ENCODE measurements at places on chromosomes 5 and 9. TPM values are rescaled to one million over a fixed set of nuclear protein-coding genes. Genes with fewer than 3 reads are reported as not detected.

Gene OR13C4
- not detected for total RNA-seq

DNA sequence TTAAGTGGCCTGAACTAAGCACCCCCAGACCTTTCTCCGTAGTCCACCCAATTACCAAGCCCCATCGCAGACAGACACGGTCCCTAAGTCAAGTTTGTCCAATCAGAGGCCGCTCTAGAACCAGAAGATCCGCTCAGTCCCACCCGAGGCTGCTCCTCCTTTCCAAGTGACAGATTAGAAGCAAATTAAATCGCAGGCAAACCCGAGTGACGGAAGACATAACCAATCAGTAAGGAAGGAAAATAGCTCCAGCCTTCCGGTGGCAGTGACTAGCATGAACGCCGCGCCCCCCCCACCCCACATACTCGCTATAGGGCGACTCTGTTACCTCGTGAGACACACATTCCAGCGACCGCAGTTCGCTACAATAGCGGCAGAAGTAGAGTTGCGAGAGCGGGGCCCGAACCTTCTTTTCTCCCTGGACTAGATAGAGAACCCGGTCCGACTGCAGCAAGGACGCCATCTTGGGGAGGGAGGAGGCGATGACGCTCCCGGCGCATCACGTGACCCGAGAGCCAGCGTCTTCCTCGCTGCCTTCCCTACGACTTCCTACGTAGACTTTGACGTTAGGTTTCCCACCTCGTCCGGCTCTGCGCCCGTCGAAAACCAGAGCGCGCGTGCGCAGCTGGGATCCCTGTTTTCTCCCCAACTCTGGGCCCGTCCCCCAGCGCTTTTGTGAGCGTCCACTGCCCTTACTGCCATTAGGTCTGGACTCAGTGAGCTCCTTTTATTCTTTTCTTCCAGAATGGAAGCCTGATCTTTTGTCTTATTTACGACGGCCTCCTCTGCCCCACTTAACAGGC is at the start of gene DCTN4:
TSS of gene DCTN4 (minus strand) at position 487 of the 803 bp plus-strand sequence. CDS start at position 463, 24 bp downstream.
- peak; percentile 98 for DNase-seq

Gene SPACA9
- 5.4 TPM for total RNA-seq

DNA sequence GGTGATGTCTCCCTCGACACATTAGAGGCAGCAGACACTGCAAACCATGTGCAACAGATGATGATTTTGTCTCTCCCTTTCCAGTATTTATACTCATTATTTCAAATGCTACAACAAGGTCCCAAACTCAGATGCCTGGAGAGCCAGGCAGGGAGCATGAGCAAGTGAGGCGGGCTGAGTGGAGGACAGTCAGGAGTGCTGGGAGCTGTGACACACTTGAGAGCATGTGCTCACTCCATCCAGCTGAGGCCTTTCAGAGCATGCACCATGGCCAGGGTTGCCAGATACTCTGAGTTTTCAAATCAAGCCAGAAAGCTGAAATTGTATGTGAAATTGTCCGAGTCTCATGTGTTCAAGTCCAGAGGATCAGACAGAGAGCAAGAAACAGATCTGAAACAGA is 55.8 kb upstream of the SLC2A8 start:
- DNase-seq: no peak

DNA sequence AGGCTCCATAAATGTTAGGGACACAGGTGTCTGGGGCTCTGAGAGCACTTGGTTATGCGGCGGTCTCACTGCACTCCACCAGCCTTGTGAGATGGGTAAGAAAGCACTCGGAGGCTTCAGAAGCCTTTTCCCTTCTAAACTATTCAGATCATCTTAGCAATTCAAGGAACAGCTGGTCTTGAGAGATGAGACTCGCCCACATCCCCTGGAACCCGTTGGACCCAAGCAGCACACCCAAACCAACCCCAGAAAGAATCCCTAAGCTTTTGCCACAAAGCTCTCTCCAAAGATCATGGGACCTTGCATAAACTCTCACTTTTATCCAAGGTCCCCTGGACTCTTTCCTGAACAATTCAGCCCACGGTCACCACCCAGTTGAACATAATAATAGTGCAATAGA is 90.2 kb downstream of the RAPGEF1 start:
- no peak for DNase-seq

DNA sequence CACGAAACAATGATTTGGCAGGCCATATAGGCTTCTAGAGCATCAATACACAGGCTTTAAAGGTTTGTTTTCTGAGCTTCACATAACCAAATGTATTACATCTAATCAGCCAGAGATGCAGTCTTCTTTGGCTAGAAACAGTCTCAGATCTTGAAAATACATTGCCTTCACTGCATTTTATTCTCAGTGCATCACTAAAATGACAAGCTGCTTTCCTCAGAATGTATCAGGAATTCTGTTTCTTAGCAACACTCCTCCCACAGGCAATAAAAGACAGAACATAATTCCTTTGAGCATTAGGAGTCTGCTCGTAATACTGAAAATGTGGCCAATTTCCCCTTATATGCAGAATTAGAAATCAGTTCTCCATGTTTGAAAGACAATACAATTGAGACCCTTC is 36.9 kb downstream of the FEM1C start:
- no peak for DNase-seq

DNA sequence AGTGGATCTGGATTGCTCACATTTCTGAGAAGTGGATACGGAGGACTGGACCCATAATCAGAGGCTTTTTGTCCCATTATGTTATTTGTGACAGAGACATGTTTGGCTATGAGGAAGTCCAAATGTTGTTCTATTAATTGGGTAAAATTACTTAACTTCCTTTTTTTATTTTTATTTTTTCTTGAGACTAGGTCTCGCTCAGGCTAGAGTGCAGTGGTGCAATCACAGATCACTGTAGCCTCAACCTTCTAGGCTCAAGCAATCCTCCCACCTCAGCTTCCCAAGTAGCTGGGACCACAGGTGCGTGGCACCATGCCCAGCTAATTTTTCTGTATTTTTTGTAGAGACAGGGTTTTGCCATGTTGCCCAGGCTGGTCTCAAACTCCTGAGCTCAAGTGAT is 11.9 kb upstream of the PGGT1B start:
- no peak for DNase-seq

DNA sequence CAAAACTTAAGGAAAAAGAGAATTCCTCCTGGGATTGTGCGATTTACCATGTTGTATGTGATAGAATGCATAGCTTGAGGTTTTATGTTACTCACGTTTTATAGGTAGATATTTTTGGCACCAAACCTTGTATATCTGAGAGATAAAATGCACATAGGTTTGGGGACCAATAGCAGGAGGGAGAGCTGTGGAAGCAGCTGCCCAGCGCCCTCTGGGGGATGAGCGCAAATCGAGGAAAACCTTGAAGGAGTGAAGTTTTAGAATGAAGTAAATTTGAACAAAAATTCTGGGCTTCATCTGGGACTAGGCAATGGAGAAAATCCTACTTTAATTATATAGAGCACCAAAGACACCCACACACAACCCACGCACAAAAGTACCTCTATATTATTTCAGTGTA is 197.0 kb downstream of the ADCY2 start:
- no peak for DNase-seq

DNA sequence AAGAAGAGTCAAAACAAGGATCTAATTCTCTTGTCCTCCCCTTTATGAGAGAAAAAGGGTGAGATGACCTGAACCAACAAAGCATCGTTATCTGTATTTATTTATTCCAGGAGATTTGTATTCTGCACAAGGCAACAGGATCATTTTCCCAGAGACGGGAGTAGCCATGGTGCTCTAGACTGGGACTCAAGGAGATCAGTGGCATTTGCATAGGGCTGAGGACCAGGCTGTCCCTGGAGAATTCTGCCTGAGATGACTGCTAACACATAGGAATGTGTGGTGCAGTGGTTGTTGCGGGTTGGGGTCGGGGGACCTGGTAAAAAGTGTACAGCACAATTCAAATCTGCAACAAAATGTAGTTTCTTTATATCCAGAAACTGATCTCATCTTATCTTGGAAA is 22.3 kb upstream of the ZNF474 start:
- DNase-seq: no peak

GRCh38 chr5:145237843-145238242 is 597.3 kb downstream of the PRELID2 start:
- no peak for DNase-seq

GRCh38 chr5:138905541-138905940 is 30.4 kb upstream of the LRRTM2 start:
- DNase-seq: no peak

GRCh38 chr9:135117281-135117680 is 29.8 kb downstream of the OLFM1 start:
- no peak for DNase-seq

DNA sequence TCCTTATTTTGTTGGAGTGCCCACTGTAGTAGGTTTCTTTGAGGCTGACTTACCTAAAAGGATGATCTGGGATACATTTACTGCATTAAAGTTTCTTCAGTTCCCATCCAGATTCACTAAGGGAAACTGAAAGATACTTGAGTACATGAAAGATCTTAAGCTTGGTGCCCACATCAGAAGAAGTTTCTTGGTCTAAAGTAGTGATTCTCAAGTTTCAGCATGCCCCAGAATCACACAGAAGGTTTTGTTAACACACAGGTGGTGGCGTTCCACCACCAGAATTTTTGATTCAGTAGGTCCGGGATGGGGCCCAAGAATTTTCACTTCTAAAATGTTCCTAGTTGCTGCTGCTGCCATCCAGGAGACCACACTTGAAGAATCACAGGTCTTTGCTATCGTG is 171.0 kb downstream of the ZNF462 start:
- DNase-seq: no peak

DNA sequence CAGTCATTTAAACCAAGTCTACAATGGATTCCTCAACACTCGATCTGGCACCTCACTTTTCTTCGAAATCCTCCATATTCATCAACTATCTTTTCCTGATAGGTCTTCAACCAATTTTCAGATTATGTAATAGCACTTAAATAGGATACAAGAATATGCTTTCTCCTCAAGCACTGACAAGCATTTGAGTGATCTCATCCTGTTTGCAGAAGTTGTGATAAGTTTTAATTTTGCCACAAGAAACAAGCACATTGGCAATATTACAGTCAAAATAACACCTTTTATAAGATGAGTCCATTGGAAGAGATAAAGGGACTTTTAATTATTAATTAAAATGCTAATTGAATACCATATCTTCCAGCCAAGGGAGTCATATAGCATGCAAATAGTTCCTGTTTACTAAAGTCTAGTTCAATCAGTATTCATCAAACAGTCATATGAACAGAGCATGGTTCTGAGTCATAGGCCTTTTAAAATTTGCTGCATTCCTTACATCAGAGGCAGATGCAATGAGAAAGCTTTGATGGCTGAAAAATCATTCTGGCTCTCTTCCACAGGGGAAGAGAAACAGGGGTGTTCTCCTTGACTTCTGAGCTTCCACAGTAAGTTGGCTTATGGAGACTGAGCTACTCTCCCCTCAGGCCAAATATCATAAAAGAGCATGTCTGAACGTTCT is 32.7 kb upstream of the ZCCHC9 start:
- DNase-seq: no peak

DNA sequence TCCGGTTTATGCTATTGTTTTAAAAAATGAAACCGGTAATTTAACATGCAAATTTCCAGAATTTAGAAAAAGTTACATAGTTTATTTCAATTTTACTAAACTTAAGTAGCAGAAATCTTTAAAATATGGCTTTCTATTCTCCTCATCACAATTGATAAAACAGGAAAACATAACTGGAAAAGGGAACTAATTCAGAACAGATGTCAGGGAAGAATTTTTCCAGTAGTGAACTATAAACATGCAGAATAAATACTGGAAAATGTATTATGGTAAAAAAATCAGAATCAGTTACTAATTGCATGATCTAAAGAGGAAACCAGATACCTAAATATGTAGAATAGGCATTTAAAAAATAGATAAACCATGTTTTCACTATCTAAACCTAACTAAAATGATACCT is 7.3 kb upstream of the NR4A3 start:
- DNase-seq: no peak

DNA sequence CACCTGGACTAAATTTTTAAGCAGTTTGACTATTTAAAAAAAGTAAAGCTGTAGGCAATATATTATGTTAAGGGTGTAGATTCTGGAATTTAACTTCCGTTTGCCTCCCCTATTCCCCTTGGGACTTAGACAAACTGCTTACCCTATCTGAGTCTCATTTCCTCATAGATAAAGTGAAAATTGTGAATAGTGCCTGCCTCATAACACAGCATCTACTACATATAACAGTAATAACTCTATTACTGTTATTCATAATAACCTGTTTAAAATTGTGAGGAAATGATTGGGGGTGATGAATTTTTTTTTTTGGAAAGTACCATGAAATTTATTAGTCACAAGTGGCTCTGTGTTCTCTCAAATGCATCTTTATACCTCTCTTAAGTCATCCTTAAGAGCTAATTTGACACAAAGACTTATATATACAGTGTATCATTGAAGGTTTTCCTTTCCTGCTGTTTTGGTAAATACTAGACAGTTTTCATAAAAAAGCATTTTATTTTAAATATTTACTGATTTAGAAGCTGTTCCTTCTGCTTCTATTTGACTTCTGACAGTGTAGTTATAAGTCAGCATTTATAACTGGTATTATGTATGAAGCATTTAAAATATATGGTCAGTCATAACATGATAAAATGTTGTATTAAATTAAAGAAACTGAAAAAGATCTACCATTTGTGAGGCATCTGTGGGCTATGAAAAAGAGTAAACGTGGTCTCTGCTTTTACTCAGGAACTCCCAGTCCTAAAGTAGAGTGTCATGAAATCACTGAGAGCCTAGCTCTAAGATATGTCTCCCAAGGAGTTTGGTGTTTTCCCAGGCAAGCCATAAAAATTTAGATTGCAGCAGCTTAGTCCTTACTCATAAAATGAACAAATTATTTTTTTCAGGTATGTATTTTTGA is 46.4 kb downstream of the MCCC2 start:
- DNase-seq: no peak

Gene TMEM232
- total RNA-seq: 1.7 TPM

Gene ARL14EPL
- total RNA-seq: not detected

DNA sequence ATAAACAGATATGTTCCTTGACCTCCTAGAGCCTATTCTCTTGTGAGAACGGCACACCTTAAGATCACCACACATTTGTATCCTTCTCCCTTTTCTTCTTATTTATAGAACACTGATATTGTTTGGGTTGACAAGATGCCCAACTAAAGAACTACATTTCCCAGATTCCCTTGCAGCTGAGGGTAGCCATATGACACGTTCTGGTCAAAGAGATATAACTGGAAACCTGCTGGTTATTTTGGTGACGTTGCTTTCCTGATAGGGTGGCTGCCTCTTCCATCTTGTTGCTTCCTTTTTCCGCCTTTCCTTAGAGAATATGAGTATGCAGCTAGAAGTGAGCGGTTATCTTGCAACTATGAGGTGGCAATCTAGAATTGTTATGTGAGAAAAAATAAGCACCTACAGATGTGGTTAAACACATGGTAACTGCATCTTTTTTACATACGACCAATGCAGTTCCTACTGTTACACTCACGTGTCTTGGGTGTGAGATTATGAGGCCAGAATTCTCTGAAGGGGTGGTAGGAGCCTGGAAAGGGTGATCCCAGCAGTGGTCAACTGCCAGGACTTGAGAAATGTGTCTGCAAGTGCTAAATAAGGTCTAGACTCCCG is 72.9 kb downstream of the SEC61B start:
- no peak for DNase-seq

Gene TMEM252
- not detected for total RNA-seq

DNA sequence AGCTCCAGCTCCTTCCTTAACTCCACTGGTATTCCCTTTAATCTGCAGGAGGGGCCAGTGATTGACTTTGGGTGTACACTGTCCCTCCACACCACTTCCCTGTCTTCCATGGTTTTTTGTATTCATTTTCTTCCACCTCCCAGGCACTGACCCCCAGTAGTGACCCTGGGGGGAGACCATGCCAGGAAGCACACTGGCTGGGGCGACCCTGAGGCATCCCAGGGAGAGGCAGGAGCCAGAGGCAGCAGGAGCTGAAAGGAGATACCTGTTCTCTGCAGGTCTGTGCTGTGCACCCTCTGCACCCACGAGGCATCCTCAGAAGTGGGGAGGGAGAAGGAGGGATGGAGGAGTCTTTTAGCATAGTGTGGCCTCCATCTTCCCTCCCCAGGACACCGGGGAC is 27.6 kb downstream of the IRX4 start:
- DNase-seq: no peak

Data from cardiac septum (tissue), 1 donor.